Activated CD8-positive, alpha-beta T cell treated with anti-CD3 and anti-CD28 coated beads for 36 hours (primary cell): ENCODE measurements at places on chromosomes 12 and 14. TPM values are rescaled to one million over a fixed set of nuclear protein-coding genes. Genes with fewer than 3 reads are reported as not detected.

The AP5M1 gene
- total RNA-seq, result 31.1 TPM

The SRP54 gene
- total RNA-seq, result 79.8 TPM

The MYF5 gene
- total RNA-seq, result not detected

The XRCC3 gene
- total RNA-seq, result 55.2 TPM

The PKP2 gene
- 0.13 TPM for total RNA-seq

The AGAP2 gene
- 22.4 TPM for total RNA-seq

The PAX9 gene
- total RNA-seq, result not detected

- no peak for DNase-seq
Observed at GRCh38 chr12:20127413-20127812, 240.9 kb upstream of the PDE3A start.

DNA sequence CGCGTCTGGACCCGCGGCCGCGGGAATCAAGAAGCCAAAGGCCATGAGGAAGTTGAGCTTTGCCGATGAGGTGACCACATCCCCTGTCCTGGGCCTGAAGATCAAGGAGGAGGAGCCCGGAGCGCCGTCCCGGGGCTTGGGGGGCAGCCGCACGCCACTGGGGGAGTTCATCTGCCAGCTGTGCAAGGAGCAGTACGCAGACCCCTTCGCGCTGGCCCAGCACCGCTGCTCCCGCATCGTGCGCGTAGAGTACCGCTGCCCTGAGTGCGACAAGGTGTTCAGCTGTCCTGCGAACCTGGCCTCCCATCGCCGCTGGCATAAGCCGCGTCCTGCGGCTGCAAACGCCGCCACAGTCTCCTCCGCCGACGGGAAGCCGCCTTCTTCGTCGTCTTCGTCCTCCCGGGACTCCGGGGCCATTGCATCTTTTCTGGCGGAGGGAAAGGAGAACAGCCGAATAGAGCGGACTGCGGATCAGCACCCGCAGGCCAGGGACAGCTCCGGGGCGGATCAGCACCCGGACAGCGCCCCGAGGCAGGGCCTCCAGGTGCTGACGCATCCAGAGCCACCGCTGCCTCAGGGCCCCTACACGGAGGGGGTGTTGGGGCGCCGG lies 1.0 kb downstream of the INSM2 start:
- peak; percentile 73 for DNase-seq

DNA sequence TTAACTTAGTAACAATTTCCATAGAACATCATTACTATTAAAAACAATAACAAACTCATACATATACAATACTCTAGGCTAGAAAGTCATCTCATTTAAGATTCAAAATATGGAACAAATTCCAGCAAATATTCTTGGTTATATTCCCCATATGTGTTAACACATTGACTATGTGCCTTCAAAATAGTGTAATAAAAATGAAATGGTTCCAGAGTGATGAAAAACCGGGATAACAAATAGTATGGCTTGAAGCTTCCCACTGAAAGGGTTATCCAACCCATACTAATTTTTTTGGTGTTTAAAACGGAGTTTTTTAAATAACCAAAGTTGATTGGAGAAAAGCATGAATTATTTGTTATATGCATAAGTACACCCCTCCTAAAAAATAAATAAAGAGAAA lies 5.3 kb downstream of the LRIG3 start:
- DNase-seq, result no peak

DNA sequence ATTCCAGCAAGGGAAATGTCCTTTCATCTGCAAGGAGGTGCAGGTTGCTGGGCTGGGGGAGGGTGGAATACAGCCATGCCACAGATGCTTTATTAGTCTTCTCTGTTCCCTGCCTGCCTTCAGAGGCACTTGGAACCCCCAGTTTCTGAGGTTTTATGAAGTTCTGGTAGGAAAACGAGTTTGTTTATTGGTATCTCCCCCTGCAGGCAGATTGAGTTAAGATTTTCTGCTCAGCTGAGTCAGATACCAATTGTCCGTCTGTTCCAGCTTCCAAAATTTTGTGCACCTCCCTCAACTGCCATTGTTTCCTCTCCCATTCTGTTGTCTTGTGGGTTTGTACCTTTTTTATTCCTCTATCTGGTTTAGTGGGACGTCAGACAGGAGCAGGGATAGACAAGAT lies 155.6 kb downstream of the ETV6 start:
- no peak for DNase-seq

DNA sequence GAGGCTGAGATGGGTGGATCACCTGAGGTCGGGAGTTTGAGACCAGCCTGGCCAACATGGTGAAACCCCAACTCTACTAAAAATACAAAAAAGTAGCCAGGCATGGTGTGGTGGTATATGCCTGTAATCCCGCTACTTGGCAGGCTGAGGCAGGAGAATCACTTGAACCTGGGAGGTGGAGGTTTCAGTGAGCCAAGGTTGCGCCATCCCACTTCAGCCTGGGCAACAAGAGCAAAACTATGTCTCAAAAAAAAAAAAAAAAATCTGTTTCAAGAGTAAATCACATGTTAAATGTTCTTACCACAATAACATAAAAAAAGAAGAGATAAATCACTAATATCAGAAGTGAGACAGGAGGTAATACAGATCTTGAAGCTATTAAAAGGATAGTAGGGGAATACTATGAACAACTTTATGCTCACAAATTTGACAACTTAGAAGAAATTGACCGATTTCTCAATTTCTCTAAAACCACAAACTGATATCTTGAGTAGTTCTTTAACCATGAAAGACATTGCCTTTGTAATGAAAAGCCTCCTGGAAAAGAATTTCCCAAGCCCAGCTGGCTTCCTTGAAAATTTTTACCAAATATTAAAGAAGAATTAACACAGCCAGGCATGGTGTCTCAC lies 37.7 kb downstream of the TAOK3 start:
- no peak for DNase-seq

GRCh38 chr14:101858791-101859537 lies 97.5 kb downstream of the PPP2R5C start:
- DNase-seq, result no peak

DNA sequence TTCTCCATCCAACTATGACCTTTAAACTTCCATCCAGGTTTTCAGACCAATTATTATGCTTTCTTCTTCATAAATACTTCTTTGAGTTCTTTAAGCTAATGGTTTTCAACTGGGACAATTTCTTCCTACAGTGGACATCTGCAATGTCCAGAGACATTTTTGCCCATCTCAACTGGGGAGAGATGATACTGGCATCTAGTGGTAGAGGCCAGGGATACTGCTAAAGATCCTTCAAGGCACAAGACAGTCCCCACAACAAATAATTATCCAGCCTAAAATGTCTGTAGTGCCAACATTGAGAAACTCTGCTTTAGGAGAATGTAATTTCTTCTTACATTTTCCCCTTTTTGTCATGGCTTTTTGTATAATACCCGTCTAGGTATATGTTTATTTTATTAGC lies 10.6 kb downstream of the TRHDE start:
- DNase-seq, result no peak

DNA sequence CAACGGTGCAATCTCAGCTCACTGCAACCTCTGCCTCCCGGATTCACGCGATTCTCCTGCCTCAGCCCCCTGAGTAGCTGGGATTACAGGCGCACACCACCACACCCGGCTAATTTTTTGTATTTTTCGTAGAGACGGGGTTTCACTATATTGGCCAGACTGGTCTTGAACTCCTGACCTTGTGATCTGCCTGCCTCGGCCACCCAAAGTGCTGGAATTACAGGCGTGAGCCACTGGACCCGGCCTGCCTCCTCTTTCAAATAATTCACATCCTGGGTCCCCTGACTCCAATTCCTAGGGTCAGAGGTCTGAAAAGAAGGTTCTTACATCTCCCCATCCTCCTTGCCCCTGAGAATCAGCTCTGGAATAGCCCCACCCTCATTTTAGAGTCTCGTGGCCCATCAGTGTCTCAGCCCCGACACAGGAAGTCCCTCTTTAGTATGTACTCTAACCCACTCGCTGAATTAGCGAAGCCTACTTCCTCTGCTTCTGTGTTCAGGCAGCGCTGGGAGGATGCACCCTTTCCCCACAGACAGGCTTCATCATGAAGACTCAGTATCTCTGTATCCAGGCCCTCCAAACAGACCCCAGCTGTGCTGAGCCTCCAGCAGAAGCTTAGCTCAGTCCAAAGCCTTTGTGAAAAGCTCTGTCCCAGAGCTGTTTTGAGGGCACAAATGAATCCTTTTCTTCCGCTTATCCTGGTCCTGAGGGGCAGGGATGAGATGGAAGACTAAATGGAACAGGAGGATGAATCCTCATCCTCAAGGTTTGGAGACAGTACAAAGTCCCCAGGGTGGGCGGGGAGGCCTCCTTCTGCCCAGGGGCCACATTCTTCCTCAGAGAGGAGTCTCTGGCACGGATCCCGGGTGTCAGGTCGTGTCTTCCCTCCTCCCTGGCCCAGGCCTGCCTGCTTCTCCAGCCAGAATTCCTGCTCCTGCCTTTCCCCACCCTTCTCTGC lies 3.5 kb downstream of the LPAR5 start:
- DNase-seq, result peak; percentile 78

GRCh38 chr12:2691345-2692071 lies 103.3 kb upstream of the FKBP4 start:
- DNase-seq, result peak; percentile 66

DNA sequence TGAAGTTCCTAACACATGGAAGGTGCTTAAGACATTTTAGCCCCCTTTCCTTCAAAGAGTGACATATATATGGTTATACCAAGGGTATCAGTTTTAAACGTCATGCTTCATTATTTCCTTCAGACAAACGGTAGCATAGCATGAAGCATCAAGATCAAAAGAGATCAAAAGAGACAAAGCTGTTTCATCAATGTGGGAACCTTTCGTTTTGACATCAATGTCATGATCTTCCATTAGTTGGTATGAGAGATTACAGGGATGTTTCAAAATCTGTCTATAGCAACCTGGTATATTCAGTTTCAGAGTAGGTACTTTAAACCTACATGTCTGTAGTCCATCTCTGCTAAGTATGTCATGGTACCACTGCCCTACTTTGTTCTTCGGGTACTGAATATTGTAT lies 28.3 kb downstream of the PUS7L start:
- DNase-seq, result no peak

GRCh38 chr14:102622262-102622885 lies 29.9 kb downstream of the RCOR1 start:
- DNase-seq, result peak; percentile 13

DNA sequence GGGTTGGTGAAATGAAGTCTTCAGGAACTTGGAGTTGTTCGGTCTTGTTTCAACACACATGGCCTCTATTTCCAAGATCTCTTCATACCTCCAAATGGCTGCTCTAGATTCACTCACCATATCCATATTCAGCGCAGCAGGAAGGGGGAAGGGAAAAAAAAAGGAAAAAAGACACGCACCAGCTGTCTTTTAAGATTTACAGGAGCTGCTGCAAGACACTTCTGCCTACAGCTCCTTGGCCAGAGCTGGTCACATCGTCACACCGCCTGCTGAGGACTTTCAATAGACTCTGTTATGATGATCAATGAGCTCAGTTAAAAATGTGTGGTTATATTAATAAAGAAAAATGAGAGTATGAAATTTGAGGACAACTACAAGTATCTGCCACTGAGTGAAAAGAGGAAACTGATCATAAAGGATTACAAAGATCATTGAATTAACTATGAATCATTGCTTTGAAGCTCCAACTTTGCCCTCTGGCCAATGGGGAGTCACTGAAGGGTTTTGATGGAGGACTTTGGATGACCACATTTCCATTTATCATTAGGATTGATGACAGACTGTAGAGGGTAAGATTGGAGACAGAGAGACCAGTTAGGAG lies 182.1 kb upstream of the HMGA2 start:
- no peak for DNase-seq

DNA sequence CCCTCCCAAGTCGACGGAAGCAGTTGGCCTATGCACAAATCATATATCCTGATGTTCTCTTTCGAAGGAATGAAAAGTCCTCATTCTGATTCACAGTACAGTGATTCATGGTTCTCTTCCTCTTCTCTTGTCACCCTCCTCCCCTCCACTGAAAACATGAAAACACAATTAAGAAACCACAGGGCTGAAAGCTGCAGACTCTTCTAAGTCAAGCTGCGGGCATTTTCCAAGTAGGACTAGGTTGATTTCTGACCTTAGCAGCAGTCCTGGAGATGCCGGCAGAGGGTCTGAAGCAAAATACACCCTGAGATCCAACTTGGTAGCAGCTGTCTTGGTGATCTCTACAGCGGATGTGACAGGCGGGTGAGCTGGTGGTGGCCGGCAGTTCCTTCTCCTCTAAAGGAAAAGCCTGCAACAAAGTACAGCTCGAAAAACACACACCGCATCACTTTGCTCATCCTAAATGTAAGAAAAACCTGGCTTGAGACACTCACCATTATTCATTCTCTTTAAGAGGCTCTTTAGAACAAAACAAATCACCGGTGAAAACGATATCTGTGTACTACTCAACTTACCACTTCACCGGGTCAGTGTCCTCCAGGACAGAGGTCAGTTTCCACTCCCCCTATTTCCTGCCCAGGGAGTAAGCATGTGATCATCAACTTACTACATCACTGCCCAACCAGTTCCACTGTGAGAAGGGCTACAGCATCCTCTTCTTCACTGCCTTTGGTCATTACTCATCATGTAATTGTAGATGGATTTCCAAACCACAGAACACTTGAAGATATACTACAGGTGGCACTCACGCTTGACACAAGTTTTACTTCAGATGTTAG lies 6.0 kb downstream of the TMCC3 start:
- peak; percentile 28 for DNase-seq

DNA sequence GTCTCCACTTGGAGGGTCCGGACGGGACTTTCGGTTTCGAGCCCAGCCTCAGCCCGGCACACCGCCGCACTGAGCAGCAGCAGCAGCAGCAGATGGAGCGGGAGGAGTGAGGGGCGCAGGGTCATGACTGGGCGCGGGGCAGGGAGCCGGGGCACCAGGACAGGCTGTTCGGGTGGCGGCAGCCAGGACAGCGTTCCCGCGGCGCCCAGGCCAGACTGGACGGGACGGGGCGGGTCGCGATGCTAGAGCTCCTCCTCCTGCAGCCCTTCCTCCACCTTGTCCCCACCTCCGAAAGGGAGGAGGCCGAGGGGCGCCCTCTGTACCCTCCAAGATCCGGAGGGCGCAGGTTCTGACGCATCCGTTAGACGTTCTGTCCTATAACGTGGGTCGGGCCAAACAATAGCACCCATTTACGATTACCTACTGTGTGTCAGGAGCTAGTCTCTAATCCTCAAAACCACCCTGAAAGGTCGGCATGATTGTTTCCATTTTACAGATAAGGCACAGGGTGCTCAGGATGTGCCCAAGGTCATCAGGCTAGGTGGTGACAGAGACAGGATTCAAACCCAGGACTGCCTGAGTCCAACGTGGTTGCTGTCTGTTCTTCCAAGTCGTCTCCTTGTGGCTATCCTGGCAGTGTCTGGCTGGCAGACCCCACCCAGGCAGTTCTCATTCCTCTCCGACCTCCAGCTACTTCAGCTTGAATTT lies at the start of gene FKBP11:
FKBP11 (minus strand) TSS at position 189 of the 708 bp plus-strand sequence; CDS start at position 125, 64 bp downstream.
- peak; percentile 90 for DNase-seq

- DNase-seq, result no peak
Observed at GRCh38 chr14:80519002-80519401, 307.7 kb upstream of the DIO2 start.

DNA sequence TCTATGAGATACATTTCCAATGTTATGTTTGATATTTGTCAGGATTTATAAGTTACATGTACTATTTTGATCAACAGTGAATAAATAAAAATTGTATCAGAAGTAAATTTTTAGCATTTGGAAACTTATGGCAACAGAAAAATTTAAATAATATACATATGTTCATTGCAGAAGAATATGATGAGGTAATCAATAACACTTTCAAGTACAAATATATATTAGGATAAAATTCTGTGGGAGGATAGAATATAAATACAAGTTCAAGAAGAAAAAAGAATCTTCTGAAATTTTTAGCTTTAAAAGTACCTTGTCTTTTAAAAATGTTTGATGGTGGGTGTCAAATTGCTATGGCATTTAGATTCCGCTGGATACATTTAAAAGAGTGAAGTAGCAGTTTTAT lies 102.8 kb upstream of the MUCL1 start:
- no peak for DNase-seq

GRCh38 chr12:114063435-114063834 lies 97.3 kb upstream of the RBM19 start:
- DNase-seq, result no peak
